Activated CD4-positive, CD25-positive, alpha-beta regulatory T cell treated with anti-CD3 and anti-CD28 coated beads, Interleukin-2, amount 50 U/mL, for 72 hours (primary cell): ENCODE measurements at places on chromosomes 7 and 10.

- DNase-seq: no peak
Measured at GRCh38 chr10:59131666-59132065, 44.8 kb upstream of the PHYHIPL start.

DNA sequence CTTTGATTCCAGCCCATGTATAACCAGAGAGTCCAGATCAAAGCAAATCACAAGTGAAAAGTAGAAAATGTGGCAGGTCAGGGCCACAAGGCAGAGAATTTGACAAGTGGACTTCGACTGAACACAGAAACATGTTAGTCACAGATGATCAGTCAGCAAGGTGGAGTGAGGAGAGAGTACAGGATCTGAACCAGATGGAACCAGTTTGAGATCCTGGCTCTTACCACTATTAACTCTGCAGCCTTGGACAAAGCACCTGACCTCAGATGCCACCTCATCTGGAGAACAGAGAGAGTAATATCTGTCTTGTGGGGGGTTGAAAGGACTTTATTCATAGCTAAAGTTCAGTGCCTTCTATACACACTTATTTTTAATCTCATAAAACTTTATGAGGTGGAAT, 4.4 kb downstream of the MRLN start:
- DNase-seq: no peak

DNA sequence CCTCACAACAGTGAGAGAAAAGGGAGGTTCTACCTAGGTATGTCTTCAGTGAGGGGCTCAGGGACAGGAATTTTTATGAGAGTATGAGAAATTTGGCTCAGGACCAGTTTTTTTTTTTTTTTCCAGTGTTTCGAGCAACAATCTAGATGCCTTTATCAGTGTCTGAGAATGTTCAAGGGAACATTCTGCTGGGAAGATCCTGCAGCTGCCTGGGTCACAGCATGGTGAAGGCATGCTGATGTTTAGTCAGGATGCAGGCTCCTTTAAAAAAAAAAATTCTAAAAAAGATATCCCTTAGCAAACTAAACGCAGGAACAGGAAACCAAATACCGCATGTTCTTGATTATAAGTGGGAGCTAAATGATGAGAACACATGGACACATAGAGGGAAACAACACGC, 31.0 kb downstream of the SBDS start:
- no peak for DNase-seq

- no peak for DNase-seq
Measured at GRCh38 chr10:60943316-60944057, 498 bp downstream of the RHOBTB1 start.

DNA sequence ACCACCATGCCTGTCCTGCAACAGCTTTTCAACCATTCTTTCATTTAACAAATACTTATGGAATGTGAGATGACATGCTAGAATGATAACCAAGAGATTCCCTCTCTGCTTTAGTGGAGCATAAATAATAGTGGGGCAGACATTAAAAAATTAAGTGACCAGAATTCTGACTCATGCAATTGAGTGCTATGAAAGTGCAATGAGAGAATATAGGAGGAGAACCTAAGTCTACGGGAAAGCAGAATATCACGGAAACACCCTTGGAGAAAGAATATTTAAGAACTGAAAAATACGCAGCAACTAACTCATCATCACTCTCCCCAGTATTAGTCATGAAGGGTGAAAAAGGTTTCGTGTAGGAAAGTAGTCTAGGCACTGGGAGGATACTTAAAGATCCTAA, 7.1 kb downstream of the KIF5B start:
- no peak for DNase-seq

DNA sequence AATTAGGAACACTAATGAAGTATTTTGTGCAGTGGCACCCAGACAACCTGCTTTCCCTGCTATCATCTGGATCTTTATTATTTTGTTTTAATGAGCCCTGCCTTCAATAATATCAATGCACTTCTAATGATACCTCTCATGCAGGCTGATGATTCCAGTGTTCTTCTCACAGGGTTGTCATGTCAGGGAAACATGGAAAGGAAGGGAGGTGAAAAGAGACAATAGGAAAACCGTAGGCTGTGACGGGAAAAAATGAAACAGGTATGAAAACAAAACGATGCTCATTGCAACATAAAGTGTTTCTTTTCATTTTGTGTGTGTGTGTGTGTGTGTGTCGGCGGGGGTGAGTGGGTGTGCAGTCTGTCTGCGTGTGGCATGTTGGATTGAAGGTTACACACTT, 102.6 kb upstream of the CTBP2 start:
- no peak for DNase-seq

GRCh38 chr10:30231071-30231652, 117.9 kb downstream of the MTPAP start:
- DNase-seq: no peak

GRCh38 chr10:4082861-4083260, 297.9 kb upstream of the KLF6 start:
- DNase-seq: no peak

DNA sequence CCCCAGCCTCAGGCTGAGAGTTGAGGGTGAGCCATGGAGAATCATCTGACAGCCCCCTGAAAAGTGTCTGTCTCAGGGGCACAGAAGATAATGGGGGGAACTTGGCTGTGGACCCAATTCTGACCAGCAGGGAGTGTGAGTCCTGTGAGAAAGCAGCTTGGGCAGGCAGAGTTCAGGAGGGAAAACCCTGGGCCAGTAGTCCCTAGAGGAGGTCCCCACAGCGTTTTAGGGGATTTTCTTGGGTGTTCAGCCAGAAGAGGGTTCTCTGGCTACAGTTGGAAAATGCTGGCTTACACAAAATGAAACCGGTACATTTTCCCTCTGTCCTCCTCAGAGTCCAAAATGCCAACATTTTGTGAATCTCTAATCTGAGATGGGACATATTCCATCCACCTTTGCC, 35.8 kb upstream of the TRIM8 start:
- no peak for DNase-seq

GRCh38 chr7:42522227-42522991, 285.4 kb upstream of the GLI3 start:
- no peak for DNase-seq

DNA sequence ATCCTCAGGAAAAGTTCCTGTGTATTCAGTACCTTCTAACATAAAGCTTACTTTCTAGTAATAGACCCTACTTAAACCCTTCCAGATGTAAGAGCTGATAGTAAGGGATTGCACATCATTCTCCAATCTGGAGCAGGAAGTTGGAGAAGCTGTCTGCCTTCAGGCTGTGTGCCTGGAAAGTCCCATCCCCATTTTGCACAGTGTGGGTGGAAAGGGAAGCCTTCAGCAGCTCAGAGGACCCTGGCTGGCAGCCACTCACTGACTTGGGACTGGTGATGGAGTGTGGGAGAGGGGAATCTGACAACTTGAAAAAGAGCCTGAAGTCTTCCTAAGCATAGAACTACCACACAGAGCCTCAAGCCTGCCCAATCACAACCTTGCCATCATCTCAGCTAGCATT, 164.1 kb upstream of the ADO start:
- no peak for DNase-seq

DNA sequence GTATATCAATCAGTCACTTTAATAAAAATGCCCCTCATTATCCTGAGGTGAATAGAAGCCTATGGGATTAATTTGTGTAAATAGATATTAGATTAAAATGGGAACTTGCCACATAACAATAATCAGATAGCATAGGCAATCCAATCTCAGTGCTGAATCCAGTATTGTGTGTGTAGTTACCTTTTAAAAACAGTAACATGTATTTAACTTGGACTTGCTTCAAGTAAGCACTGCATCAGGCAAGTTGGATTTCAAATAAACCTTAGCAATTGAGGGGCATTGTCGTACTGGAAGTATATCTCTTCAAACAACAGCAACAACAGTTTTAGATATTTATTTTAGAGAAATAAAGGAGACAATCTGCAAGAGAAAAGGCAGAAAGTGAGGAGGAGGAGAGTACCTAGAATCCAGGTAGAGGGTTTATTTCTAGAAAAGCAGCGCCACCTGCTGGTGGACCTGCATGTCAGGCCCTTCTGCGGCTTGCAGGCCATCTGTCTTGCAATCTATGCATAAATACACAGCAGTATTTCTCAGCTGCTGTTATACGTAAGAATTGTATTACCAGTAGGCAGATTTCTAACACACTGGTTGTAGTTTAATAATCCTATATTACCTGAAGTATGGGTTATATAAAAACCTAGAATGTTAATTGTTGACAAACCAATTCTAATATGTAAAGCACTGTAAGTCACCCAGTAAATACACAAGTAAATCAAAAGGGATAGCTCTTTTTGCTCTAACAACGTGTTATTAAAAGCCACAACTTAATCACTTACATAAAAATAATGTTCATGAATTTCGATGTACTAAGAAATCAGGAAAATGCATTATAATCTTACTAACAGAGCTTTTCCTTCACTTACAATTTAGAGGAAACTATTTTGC, 652.8 kb downstream of the KCNMA1 start:
- peak; percentile 62 for DNase-seq

DNA sequence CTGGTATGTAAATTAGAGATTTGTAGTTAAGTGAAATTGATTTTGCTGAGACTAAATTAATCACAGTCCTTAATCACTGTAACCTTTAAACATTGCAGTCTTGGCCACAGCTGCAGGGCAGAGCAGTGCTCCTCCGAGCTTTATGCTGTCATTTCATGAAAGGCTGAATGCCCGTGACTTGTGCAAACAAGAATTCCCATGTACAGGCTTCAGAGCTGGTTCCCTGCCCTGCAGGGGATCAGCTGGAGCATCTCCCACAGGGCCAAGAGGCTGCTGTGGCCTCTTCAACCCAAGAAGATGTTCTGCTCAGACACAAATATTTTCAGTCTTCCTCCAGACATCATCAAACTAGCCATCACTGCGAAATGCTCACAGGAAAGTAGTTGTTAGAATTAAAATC, 419.1 kb downstream of the AUTS2 start:
- no peak for DNase-seq
